ENCODE measurements at places on chromosomes 7 and 10. TPM values are rescaled to one million over a fixed set of nuclear protein-coding genes. Genes with fewer than 3 reads are reported as not detected.

SCD gene
- 11.4 TPM for total RNA-seq

ZNF804B gene
- 0.41 TPM for total RNA-seq

OR2A5 gene
- total RNA-seq, result not detected

OR2A12 gene
- not detected for total RNA-seq

AKR1B15 gene
- total RNA-seq, result not detected

CPA2 gene
- not detected for total RNA-seq

ASB13 gene
- total RNA-seq, result 16.1 TPM

All from sigmoid colon (tissue), 7 donors.